Right renal pelvis (tissue), 4 donors: ENCODE measurements at places on chromosomes 1 and 21. TPM values are rescaled to one million over a fixed set of nuclear protein-coding genes. Genes with fewer than 3 reads are reported as not detected.

DNA sequence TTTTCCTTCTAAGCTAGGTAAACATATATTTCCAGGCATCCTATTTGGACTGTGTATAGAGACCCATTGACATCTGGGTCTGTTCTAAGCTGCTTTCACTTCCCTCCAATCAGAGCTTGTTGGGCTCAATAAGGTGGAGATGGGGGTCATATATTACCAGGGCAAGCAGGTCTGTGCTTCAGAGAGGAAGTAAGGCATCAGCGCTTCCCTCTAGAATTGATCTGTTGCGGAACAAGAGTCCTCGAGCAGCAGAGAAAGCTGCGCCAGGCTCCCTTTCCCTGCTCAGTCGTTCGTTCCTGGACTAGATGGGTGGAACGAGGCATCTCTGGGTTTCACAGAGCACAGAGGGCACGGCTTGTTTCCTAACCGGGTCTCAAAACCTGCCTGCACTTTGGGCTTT is 63.5 kb downstream of the DISC1 start:
- DNase-seq = no peak

COL16A1 gene
- 45.0 TPM for polyA plus RNA-seq

DNA sequence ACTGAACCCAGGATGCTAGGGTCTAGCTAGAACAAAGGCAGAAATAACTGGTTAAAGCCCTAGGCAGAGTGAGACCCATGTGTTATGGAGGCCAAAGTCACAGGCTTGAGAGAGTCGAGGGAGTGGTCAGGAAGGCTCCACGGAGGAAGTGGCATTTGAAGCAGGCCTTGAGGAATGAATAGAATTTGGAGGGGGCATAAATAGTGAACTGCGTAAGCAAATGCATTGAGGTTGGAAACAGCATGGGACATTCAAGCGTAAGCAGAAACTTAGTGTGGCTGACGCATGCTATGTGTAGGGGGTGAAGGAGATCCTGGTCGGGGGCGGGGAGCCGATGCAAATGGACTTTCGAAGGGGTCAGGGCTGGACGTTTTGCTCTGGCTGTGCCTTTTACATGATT is 11.5 kb downstream of the AZIN2 start:
- DNase-seq = no peak

DNA sequence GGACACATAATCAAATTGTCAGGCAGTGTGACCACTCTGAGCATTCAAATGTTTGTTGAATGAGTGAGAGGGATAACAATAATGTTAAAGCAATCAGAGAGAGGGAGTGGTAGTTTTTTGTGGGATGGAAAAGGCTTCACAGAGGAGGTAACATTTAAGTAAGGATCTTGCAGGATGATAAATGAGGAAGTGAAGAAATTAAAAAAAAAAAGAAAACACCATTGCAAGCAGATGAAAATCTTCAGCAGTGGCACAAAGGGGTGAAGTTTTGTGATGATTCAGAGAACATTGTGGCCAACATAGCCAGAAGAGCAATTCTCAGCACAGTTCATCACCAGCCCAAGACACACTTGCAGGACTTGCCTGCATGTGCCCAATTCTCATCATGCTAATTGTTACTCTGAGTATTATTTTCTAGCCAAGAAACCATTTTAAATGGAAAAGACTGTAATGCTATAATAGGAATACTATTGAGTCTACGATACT is 35.0 kb downstream of the OVGP1 start:
- no peak for DNase-seq

PROK1 gene
- polyA plus RNA-seq = 0.19 TPM

- DNase-seq = peak; percentile 77
Measured at GRCh38 chr1:155139895-155140629, at the start of gene DPM3. Gene DPM3, minus strand, starts transcription at chr1:155140531. Its CDS starts 291 bp downstream, at chr1:155140240.

DNA sequence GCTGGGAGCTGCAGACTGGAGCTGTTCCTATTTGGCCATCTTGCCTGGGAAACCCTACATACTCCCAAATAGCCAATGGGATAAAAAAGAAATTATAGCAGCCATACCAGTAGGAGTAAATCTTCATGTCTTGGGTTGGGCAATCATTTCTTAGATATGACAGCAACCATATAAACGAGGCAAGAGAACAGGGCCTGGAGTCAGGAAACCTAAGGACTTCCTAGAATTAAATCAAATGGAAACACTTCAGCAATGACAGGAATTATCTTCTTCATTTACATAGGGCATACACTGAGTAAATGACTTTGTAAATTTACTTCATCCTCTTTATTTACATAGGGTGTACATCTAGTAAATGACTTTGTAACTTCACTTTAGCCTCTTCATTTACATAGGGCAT is 286.6 kb upstream of the POGK start:
- DNase-seq = no peak

GRCh38 chr21:42650033-42650370 is 3.4 kb upstream of the PDE9A start:
- DNase-seq = no peak

DNA sequence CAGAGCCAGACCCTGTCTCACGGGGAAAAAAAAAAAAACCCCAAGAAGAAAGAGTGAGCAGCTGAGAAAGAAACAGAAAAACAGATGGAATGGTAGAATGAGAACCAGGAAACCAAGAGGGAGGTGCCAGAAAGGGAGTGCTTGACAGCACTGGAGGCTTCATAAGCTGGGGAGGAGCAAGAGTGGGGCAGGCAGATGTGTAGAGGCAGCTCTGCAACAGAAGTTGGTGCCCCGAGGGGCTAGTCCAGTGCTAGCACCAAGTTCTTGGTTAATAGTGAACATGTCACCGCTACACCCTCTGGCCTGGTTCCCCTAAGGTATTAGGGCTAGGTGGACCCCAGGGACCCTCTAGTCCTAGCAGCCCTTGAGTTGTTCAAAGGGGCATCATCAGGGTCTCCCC is 98.0 kb downstream of the TGFBR3 start:
- DNase-seq = no peak

- DNase-seq = no peak
Measured at GRCh38 chr1:167761400-167761799, 39.6 kb downstream of the MPZL1 start.

KRTAP21-2 gene
- not detected for polyA plus RNA-seq

CASZ1 gene
- 14.1 TPM for polyA plus RNA-seq

PAQR6 gene
- 3.6 TPM for polyA plus RNA-seq

AZIN2 gene
- 4.9 TPM for polyA plus RNA-seq

DNA sequence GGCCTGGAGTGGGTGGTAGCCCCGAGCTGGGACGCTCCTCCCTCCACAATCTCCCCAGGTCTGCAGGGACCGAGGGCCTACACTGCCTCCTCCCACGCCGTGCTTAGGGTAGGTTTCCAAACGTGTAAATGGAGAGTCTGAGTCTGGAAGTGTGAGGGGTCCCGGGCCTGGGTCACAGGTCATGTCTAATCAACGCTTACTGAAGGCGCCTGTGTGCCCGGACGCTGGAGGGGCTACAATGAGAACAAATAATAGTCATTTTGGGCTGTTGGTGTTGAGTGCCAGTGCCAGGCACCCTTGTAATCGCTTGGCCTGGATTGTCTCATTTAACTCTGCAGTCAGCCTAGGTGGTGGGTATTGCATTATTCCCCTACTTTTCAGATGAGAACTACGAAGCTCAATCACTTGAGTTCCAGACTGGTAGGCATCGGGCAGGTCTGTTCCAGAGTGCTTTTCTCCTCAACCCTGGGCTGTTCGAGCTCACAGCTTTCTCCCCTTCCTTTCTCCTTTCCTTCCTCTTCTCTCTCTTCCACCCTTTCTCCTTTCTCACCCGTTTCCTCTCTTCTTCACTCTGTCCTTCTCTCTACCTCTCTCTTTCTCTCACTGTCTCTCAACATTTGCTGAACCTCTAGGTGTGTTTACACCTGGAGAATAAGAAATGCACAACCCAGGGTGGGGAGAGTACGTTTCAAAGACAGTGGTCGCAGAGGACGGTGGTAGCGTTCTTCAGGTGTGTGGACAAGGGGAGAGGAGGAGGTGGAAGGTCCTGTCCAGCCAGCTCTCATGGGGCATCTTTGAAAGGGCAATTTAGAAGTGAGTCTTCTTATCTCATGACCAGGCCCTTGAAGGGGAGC is 883 bp downstream of the SLC66A1 start:
- no peak for DNase-seq

DNA sequence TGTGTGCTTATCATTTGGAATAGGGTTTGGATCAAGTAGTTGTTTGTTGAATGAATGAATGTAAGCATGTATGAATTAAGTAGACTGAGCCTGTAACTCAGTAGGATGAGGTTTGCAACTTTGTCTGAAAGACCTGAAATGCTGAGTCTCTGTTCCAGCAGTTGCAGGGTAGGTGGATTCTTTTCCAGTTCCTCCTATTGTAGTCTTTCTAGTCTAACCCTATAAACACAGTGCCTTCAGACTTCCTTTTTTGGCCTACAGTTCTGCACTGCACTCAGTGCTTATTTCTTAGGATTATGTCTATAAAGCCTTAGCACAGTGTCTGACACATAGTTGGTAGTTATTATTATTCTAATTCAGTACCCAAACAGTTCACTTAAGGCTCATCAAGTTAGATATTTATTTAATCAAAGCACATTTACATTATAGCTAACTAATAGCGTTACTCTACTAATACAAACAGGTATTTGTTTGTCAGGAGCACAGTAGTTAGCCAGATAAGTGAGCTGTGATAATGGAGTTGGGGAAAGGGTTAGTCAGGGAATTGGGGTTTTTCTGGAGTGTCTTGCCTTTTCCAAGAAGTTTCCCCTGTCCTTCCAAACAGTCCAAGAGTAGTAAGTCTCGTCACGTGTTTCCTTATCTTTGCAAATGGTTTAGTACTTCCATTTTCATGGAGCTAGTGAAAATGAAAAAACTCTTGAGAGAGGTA is 45.0 kb downstream of the ABCD3 start:
- no peak for DNase-seq

- DNase-seq = no peak
Measured at GRCh38 chr1:6059866-6060265, 14.2 kb downstream of the KCNAB2 start.

DNA sequence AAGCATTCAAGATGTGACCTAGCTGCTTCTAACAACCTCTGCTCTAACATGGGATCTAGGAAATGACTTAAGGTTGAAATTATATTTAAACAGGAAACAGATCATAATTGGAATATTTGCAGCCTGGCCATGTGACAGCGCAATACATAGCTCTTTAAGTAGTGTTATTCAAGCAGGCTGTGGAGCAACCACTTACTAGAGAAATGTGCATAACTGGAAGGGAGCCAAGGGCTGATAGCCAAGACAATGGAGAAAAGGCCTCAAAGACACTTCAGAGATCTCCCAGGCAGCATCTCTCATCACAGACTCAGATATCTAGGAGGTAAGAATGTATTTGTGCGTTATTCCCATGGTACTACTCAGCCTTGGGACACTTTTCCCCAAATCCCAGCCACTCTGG is 823.0 kb upstream of the PRMT6 start:
- no peak for DNase-seq

GRCh38 chr1:87393445-87394085 is 64.9 kb downstream of the LMO4 start:
- no peak for DNase-seq

DNA sequence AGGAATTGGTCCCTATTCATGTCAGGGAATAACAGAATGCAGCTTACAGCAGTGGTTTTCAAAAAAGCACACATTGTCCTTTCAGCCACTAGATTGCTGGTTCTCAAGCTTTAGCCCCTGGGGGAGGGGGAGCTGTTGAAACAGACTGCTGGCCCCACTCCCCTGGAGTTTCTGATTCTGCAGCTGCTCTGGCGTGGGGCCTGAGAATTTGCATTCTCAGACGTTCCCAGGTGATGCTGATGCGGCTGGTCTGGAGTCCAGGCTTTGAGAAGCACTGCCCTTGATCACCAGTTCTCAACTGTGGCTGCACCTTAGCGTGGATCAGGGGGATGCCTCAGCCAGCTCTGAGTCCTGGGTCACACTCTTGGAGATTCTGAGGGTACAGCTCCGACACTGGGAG is 62.7 kb upstream of the LAPTM5 start:
- no peak for DNase-seq

CA6 gene
- not detected for polyA plus RNA-seq

GRCh38 chr1:23661887-23662286 is 29.7 kb upstream of the RPL11 start:
- no peak for DNase-seq

GRCh38 chr1:89659322-89660081 is 26.6 kb downstream of the LRRC8C start:
- DNase-seq = no peak

AMY1A gene
- polyA plus RNA-seq = not detected

SPRR1B gene
- not detected for polyA plus RNA-seq

DNA sequence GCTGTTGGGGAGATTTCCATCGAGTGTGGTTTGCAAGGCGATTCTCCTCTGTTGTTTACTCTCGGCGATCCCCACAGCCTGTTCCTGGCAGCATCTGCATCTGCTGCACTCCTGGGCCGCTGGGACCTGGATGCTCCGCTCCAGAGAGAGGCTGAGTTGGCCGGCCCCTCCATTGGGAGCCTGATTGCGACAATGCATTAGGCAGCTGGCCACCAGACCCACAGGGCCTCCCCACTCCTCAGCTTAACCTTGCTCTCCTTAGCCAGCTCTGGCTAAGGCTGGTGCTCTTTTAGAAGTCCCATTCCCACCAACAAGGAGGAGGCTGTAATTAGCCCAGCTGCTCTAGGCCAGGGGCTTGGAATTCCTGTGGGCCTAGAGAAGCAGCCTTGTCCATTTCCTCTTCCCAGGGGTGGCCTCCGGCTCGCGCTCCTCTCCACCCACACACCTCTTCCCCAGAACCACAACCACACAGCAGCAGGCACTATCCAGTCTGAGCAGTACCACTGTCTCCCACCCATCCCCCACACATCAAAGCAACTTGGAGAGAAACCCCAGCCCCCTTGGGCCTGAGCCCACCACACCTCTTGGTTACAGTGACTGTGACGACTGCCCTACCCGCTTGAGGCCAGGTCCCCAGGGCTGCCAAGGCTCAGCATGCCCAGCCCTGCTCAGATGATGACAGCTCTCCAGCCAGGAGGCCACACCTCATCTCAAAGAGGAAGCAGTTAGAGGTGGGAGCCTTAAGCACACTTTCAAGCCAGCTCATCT is 193.8 kb upstream of the EDN2 start:
- no peak for DNase-seq

DNA sequence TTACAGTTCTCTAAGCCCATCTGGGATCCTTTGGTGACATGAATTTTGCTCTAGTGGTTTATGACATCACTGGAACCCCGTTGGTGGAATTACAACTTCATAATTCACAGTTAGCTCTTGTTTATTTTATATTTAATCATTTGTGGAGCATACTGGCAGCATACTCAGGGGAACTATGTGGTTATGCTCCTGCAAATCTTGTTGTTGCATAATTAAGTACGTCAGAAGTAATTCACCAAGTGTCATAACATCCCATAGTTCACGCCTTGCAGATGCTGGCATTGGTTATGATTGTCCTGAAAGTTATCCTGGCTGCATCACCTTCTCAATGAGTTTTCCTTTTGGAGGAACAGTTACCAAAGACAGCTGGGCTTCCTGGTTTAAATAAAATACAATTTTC is 16.5 kb downstream of the PRRX1 start:
- DNase-seq = no peak

CBR3 gene
- 1.3 TPM for polyA plus RNA-seq

SPRR2G gene
- not detected for polyA plus RNA-seq

SLAMF8 gene
- 0.74 TPM for polyA plus RNA-seq

KRTAP7-1 gene
- polyA plus RNA-seq = not detected

CCSAP gene
- polyA plus RNA-seq = 10.1 TPM

GRCh38 chr1:10644307-10645128 is 151.9 kb downstream of the CASZ1 start:
- DNase-seq = no peak

- no peak for DNase-seq
Measured at GRCh38 chr1:87100271-87100670, 185.8 kb downstream of the HS2ST1 start.

CRNN gene
- polyA plus RNA-seq = not detected
